ENCODE measurements at places on chromosomes 7 and 10.

DNA sequence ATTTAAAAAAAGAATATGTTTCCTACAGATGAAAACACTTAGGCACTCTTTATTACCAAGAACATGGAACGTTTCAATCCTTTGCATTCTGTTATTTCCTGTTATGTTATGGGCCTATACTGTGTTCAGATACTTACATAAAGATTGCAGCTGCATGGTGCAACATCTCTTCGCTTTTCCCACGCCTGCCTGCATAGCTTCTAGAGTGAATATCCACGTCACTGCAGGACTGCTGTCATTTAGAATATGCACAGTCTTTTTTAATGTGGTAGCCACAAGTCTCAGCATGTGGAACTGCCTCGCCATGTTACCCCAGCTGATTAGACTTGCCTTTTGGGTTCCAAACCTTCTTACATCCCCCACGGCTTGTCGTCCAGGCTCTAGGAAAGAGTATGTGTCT lies 69.6 kb upstream of the GATA3 start:
- DNase-seq, result no peak

- DNase-seq, result no peak
Observed at GRCh38 chr7:41824284-41824683, 121.4 kb upstream of the INHBA start.

GRCh38 chr7:69813637-69814240 lies 215.5 kb downstream of the AUTS2 start:
- DNase-seq, result no peak

GRCh38 chr10:93826355-93826754 lies 67.4 kb upstream of the SLC35G1 start:
- no peak for DNase-seq

DNA sequence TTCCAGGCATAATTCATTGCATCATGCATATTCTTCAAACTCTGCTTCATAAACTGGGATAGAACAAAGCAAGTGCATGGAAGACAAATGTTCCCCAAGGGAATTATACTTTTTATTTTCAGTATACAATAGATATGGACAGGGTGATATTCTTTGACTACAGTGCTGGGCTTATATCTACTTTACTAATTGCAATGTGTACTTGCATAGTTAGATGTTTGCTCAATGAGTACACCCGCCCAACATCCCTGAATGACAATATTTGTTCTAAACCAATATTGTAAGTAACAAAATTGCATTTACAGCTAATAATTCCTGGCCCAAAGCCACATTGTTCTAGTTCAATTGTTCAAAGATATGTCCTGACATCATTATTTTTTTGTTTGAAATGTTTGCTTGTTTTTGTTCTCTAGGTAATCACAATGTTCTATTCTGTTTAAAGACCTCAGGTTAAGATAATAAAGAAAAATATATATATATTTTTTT lies 171.4 kb downstream of the PTN start:
- no peak for DNase-seq

DNA sequence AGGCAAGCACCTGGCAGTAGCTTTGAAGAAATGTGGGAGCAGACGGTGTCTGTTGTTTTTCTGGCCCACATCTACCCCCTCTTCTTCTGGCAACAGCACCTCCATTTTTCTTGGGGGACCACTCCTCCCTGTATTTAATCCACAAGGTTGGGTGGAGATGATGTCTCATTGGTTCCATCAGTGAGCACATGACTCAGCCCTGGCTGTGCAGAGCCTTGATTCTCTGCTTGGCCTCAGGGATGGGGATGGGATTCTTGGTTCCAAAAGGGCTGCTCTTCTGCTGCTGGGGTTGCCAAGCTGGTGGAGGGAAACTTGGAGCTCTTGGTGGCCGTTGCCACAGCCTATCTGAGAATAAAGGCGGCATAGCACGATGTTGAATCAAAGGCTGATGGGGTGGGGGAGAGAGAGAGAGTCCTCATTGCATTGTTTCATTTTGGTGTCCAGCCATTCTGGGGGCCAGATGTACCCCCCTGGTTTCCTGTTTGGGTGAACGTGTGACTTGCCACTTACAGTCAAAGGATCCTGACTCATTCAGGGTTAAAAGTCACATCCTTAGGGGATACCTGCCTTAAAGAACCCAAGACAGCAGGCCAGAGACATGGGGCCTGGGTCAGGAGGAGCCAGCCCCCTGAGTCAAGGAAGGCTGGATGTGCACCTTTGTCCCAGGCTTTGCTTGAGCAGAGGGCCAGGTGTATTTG lies 25.9 kb downstream of the GRK5 start:
- no peak for DNase-seq

GRCh38 chr7:81013083-81013817 lies 94.4 kb upstream of the SEMA3C start:
- DNase-seq, result peak; percentile 60
